A549 (cell line): ENCODE measurements at places on chromosomes 1 and 21.
A peak's percentile ranks its signal among the peaks of the same experiment; 100 is the strongest.

GRCh38 chr1:228344631-228345072, 62.0 kb downstream of the TRIM11 start:
- peak; percentile 23 for DNase-seq

DNA sequence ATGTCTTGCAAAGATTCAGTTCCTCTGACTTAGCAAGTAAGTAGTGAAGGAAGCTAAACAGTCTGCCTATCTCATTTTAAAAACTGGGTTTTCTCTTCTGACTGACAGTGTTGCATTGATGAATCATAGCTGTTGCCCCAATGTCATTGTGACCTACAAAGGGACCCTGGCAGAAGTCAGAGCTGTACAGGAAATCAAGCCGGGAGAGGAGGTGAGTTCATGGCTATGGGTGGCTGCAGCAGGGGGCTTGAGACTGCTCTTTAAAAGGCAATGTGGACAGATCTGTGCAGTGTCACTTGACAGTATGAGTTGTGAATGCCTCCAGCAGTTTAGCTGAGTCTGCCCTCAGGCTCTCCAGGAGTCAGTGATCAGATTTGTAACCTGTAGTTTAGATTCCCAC, 46.6 kb downstream of the SMYD2 start:
- no peak for DNase-seq

DNA sequence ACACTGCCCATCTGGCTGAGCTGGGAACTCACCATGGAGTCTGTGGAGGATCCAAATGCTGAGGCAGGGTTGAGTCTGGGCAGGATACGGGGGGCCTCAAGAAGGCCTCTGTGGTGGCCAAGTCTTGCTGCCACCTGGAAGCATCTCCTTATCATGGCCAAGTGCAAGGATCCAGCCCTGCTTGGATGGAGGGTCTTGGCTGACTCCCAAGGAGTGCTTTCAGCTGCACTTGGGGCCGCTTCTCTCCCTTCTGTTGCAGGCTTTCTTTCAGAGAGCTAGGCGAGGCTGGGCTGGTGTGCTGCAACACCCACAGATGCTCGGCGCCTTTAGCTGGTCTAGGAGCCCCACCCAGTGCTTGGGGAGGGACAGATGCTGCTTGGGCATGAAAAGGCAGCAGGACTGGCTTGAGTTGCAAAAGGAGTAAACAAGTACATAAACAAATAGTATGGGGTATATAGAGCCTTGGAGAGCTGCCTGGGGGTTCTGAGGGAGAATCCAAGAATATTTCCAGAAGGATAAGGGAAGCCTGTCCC, at the start of gene THEM5:
Gene THEM5 (minus strand): TSS at position 302 of the 533 bp plus-strand sequence. CDS start 147 bp downstream, at position 155.
- DNase-seq, result no peak

DNA sequence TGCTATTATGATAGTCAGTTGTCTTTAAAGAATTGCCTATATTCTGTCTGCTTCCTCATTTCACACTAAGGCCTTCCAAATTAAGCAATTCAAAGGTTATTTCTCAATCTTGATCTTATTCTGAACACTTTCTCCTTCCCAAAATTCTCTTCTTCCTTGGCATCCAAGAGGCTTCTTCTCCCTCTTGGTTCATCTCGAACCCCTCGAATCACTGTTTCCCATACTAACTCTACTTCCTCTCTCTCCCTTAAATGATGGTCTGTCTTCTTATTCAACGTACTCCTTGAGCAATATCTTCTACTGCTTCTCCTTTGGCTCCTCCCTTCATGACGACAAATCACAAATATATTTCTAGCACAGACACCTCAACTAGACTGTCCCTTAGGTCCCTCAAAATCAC, 4.5 kb downstream of the COPA start:
- DNase-seq, result no peak

DNA sequence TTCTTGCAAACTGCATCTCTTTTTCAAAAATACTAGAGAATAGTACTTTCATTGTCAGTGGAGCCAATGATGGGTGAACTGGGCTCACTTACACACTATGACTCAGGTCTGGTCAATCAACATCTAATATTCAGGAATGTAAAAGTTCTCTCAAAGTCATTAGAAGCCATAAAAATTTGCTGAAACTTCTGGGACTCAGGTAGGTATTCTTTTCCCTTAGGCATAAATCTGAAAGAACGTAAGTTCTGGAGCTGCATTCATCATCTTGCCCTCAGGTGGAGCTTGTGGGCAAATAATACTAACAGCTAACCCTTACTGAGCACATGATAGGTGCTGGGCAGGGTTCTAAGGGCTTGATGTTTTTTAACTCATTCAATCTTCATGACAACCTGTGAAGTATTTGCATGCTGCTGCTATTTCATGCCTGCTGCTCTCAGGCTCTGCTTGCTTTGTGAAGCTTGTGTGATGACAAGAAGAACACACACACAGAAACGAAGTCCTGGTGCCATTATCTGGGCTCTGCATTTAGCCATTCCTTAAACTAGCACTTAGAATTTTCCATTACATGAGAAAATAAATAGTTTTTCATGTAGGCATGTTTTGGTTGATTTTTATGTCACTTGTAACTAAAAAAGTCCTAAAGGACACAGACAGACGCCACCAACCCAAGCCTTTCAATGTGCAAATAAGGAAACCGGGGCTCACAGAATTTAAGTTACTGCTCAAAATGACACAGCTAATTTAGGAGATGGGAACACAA, 394.2 kb upstream of the LYPLAL1 start:
- DNase-seq, result no peak

DNA sequence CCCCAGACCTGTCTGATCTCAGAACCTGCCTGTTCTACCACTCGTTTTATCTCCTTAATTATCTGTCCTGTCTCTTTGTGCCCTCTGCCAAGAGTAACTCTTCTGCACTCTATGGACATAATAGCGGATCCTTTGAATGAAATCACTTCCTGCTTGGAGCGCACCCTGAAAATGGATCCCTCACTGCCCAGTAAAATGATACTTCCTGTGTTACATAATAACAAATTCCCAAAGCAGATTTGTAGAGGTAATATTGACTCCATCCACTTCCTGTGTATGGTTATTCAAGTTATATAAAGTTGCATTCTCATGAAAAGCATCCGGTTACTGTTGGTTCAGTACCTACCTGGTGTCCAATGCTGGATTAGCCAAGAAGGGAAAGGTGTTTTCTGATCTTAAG, 246.0 kb downstream of the TRABD2B start:
- peak; percentile 7 for DNase-seq

DNA sequence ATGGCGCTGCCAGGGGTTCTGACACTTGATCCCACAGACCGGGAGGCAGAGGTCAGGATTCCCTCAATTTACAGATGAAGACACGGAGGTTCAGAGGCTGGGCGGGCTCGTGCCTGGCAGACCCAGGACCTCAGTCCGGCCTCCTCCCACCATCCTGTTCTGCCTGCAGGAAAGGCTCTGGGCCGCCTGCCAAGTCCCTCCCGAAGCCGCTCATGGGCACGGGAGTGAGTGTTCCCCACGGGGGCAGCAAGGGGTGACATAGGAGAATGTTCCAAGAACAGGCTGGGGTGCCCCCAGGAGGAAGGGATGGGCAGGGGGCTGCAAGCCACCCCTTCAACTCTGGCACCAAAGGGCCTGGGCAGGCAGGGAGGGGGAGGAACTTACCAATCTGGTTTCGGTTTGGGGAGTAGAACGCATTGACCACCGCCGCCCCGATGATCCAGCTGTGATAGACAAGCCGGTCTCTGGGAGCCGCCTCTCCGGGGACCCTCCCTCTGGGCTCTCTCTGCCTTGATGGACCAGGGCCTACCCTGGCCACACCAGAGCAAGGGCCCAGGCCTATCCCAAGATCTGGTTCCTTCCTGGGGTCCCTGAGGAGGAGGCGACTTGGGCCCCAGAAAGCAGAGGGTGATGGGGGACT, 7.5 kb downstream of the PRXL2B start:
- DNase-seq, result no peak

- DNase-seq, result no peak
These were observed 60.4 kb downstream of the B3GALT5 start for GRCh38 chr21:39673163-39673562.

- DNase-seq, result no peak
These were observed 80.1 kb upstream of the PTGFR start for GRCh38 chr1:78410643-78411042.

DNA sequence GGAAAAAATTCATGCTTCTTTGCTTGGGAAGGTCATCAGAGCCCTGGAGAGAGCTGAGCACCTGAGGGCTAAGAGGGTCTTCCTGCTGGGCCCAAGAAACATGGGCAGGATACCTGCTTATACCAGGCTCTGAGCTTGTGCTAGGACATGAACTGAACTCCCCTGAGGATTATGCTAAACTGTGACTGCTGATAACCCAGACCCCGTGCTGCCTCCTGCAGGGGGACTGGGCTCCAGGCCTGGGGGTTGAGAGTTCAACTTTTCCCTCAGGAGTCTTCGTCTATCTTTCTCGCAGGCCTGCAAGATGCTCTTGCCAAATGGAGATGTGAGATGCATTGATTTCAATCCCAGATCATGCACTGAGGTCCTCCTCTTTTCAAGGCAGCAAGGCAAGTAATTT, 368.5 kb downstream of the HHAT start:
- no peak for DNase-seq

DNA sequence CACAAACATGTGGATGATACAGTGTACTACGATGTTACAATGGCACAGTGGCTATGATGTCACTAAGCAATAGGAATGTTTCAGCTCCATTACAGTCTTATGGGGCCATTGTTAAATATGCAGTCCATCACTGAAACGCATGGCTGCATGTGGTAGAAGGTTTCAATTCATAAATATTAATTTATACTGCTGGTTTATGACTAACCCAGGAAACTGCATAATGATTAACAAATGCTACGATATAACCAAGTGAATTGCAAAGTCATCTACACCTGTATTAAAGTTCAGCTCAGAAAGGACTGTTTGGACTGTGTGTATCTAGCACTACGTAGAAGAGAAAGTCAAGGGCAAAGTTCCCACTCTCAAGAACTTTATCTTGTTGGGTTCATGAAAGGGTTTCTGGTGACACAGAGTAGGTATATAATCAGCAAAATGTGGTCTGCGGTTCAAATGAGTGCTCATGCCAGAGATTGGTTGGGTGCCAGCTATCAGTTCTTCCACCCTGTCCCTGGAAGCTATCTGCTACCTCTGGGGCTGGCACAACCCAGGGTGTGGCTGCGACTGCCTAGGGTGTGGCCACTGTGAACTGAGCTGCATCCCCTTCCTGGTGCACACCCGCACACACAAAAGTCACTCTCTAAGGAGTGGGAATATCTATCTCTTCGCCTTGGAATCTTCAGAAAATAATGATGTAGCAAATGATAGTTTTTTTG, 14.8 kb downstream of the MGST3 start:
- DNase-seq, result peak; percentile 77

GRCh38 chr1:4847711-4848110, 193.3 kb downstream of the AJAP1 start:
- DNase-seq, result no peak

DNA sequence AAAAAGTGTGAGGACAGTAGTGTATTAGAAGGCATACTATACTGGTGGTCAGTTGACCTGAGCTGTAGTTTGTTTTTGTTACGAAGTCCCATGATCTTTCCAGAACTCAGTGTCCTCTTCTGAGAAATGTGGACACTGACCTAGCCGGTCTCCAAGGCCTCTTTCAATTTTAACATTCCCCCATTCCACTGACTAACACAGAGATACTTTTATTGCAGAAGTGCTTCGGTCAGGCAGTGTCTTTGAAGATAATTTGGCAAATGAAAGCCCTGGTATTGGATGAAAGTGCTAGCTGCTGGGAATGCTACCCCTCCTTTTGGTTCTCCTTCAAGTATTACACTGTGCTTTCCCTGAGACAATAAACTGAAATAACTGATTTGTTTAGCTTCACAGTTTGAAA, 89.4 kb downstream of the LMO4 start:
- DNase-seq, result no peak

DNA sequence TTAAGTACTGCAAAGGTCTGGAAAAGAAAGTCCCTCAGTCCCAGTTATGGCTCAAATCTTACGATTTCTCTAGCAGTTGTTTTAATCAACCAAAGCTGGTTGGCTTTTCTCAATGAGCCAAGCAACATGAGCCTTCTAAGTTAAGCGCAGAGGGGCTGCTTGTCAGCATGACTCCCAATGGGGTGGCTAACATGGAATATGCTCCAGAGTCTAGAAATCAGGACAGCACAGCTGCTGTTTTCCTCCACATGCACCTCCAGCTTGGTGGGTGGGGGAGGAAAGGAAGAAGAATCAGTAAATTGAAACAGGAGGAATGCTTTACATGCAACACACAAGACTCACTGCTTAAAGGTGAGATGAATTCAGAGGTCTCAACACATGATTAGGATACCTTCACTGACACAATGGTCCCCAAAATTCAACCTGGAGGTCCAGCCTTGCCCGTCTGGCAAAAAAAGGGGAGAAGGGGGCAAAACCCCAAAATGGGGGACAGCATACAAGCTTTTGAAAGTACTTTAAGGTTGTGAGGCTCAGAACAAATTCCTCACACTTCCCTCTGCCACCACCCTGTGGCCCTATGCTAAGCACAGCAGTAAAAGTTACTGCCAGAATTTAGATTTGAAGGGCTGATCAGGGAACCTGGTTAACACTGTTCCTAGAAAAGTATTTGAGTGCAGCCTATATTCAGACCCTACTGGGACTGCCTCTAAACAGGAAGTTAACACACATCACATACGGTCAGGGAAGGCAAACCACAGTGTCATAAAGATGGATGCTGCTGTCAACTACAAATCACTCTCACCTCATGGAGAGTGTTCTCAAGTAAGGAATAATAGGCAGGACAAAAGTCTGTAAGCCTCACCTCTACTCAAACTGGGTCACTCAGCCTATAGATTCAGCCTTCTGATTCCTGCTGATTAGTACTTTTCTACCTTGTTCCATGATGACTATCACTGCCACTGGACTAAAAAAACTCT, 2.6 kb downstream of the GATAD2B start:
- no peak for DNase-seq

DNA sequence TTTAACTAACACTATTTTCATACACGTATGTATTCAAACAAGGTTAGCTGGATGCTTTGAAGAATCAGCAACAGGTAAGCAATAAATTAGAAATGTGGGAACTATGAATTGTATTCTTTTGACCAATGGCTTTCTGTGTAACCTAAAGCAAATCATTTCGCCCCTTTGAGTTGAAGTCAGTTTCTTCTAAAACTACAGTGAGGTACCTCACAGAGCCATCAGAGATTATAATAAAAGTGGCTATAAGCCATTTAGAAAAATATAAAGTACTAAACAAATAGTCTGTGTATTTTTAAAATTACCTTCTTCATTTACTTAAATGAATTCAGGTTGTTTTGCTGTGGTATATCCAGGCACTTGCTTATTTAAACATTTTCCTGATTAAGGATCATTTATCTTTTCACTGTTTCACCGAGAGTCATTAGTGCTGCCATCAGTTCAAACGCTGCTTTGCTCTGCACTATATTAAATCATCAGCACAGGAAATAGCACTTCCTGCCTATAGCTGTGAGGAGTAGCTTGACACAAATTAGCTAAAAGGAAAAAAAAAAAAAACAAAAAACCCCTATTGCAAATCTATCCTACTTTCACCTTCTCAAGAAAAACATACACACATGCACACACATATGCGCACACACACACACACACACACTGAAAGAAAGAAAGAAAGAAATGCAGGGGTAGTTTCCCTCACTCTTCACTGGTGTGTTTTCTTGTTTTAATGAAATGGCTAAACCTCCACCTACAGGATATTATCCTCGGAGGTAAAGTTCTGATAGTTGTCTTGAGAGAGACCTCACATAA, 39.8 kb upstream of the C1orf105 start:
- DNase-seq, result no peak
